Stimulated activated CD4-positive, alpha-beta T cell treated with anti-CD3 and anti-CD28 coated beads, Interleukin-12 subunit alpha, Interleukin-12 subunit beta, amount 100 ng/mL, for 48 hours (primary cell): ENCODE measurements at places on chromosomes 11 and 22.
A peak's percentile ranks its signal among the peaks of the same experiment; 100 is the strongest.

- peak; percentile 12 for DNase-seq
Observed at GRCh38 chr22:25172153-25172552, 27.5 kb upstream of the CRYBB3 start.

GRCh38 chr11:119789766-119790407, 60.9 kb upstream of the NECTIN1 start:
- DNase-seq, result no peak

DNA sequence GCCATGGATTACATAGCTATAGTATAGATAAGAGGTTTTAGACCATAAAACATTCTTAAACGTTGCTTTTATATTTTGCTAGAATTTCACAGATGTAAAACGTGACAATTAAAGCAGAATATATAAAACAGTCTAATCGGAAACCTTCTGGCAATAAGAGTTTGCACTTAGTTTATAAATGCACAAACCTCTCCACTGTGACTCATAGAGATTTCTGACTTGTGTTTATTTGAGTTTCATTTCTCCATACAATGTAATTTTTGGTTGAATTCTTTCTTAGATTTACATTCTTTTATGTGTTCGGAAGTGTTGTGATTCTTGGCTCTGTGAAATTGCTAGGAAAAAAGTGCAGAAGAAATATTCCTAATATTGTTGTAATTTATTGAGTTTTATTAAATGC, 288.7 kb upstream of the CTSC start:
- DNase-seq, result no peak

GRCh38 chr11:58905011-58905720, 34.1 kb upstream of the GLYATL1 start:
- no peak for DNase-seq

GRCh38 chr11:68383976-68384501, 71.6 kb downstream of the LRP5 start:
- peak; percentile 52 for DNase-seq

GRCh38 chr11:35523331-35523768, 2.1 kb downstream of the PAMR1 start:
- DNase-seq, result no peak

DNA sequence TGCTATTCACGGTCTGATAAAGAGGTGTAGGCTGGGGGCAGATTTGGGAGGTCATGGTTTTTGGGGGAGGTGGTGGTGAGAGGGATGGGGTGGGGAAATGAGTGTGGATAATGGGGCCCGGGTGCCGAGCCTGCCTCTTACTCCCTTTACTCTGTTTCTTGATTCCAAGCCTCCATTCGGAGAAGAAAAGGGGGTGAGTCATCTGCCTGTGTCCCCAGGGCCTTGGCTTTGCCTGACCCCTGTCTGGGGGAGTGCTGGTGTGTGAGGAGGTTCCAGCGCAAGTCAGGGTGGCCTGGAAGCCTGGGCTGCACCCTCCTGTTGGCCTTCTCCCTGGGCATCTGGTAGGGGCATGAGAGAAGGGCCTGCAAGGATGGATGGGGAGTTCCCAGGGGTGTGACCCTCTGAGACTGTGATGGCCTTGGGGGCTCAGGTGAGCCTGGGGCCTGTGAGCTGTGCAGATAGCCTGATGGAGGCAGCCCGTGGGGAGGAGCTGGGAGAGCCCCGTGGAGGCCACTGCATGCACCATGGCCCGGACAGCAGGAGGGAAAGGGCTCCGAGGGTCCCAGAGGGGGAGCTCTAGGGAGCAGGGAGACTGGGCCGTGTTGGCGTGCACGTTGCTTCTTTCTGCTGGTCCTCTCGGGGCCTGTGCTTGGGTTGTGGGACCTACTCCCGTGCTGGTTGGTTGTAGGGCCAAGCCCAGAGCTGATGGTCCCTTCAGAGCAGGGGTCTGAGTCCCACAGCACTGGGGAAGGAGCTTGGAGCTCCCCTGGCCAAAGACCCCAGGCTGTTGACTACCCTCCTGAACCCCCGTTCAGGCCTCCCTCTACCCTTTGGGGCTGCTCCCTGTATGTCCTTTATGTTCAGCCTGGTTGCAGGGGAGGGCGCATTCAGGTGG, 26.3 kb upstream of the ACR start:
- no peak for DNase-seq

- DNase-seq, result no peak
Observed at GRCh38 chr11:8097062-8097461, 16.1 kb downstream of the TUB start.

DNA sequence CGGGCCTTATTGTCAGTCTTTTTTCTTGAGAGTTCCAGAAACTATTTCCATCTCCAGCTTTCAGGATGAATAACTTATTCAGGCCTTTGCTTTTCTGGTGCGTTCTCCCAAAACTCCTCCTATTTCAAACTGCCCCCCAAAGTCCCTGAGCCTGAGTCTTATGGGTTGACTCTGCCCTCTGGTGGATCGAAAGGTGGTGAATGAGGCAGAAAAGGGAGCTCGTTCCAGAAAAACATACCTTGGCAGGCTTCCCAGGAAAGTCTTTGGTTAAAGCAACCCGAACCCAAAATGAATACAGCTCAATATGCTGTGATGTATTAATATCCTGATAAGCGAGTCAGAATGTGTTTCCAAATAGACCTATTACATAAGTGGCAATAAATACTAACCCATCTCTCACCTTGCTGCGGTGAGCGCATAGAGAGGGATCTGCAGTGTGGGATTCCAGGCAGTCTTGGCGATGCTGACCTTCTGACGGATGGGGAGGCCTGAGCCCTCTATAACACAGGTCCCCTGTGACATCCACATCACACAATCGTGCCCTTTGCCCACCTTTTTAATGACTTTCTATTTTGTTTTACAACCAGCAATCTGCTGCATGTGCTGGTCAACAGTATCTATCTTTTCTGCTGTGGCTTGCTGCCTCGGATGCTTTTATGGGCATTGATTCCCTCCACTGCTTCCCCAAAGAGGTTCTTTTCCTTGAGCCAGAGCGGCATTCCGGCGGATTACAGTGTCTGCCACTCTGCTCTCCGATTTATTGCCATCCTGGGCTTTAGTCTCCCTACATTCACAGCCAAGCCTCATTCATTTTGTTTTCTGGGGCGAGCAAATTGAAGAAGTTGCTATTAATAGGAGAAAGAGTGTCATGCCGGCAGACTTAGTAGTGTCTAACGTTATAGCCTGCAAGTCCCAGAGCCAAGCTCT, 756.8 kb downstream of the NTM start:
- DNase-seq, result no peak

DNA sequence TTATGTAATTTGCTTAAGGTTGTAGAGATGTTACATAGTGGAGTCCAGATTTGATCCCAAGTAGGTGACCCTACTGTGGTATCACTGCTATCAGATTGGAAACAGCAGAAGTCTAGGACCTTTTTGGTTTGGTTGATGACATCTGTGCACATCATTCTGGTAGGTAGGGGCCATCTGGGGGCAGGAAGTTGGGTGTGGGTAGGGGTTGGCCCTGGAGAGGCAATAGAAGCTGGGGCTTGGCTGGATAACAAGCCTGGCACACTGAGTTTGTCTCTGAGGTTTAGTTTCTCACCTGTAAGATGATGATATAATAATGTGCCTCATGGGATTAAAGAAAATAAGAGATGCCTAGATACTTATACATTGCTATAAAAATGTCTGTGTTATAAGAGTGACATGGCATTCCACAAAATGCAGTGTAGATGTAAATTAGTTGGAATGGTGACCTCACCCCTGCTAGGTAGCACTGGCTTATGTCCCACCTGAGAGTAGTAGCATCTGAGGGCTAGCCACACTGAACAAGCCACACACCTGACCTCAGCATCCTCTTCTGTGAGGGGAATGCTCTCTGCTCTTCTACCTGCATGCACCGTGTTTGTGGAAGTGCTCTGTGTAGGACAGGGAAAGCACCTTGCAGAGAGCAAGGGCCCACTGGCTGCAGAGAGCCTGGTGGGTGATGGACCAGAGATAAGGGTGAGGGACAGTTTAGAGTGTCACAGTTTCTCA, 36.9 kb downstream of the PTPRJ start:
- DNase-seq, result no peak

- DNase-seq, result no peak
Observed at GRCh38 chr11:94664346-94664745, 97.2 kb downstream of the PIWIL4 start.

GRCh38 chr22:39266398-39267030, 21.7 kb upstream of the PDGFB start:
- peak; percentile 27 for DNase-seq

GRCh38 chr22:35475545-35475944, 65.1 kb upstream of the RASD2 start:
- no peak for DNase-seq

- DNase-seq, result no peak
Observed at GRCh38 chr22:33897448-33897835, 22.8 kb downstream of the LARGE1 start.

- no peak for DNase-seq
Observed at GRCh38 chr22:18012531-18012930, 11.8 kb downstream of the MICAL3 start.
